CD4-positive, alpha-beta memory T cell (primary cell): ENCODE measurements at places on chromosomes 1 and 21.

DNA sequence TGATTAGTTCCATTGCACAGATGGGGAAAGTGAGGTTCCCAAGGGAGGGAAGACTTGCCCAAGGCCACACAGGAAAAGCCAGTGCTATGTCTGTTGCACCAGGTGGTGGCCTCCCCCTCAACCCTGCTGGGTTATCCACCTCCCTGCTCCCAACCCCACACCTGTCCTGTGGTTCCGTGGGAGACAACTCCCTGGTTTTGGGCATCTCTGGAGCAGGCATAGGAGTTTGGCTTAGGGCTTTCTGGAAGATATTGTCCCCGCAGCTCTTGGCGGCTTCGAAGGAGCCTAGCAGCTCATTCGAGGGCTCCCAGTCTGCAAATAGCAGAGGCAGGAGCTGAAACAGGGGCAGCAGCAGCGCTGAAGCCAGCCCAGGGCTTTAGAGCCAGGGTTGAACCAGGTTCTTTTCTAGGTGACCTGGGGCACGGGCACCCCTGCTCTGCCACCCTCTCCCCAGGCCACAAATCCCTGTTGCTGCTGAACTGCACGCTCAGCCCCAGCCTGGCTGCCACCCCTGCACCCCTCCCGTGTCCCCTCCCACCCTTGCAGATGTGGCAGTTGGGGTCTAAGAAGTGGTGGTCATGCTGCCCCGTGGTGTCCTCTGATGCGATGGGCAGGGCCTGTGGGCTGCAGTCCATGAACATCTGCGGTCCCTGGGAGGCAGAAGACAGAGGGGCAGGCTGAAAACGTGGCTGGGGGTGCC is 22.1 kb downstream of the SPOCD1 start:
- no peak for DNase-seq

DNA sequence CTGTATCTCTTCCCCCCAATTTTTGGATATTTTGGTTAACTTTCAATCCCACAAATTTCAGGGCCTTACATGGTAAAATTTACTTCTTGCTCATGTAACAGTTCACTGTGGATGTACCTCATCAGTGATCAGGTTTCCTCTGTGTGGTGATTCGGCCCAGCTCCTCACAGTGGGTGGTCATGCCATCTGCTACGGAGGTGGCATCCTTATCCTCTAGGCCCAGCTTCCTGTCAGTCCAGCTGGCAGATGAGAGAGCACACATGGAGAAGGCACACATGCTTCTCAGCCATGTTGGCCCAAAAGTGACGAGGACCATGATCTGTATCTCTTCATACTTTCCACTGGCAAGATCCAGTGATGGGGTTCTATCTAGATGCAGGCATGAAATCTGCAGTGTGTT is 27.2 kb downstream of the PCBP3 start:
- no peak for DNase-seq

- no peak for DNase-seq
These were observed 50.7 kb downstream of the SYT14 start for GRCh38 chr1:209988706-209989105.

- no peak for DNase-seq
These were observed 5.8 kb upstream of the LORICRIN start for GRCh38 chr1:153253693-153254092.

GRCh38 chr1:7940745-7941436 is at the start of gene TNFRSF9:
TNFRSF9 (minus strand) TSS chr1:7940839; CDS start chr1:7939994, 845 bp downstream.
- DNase-seq, result no peak

DNA sequence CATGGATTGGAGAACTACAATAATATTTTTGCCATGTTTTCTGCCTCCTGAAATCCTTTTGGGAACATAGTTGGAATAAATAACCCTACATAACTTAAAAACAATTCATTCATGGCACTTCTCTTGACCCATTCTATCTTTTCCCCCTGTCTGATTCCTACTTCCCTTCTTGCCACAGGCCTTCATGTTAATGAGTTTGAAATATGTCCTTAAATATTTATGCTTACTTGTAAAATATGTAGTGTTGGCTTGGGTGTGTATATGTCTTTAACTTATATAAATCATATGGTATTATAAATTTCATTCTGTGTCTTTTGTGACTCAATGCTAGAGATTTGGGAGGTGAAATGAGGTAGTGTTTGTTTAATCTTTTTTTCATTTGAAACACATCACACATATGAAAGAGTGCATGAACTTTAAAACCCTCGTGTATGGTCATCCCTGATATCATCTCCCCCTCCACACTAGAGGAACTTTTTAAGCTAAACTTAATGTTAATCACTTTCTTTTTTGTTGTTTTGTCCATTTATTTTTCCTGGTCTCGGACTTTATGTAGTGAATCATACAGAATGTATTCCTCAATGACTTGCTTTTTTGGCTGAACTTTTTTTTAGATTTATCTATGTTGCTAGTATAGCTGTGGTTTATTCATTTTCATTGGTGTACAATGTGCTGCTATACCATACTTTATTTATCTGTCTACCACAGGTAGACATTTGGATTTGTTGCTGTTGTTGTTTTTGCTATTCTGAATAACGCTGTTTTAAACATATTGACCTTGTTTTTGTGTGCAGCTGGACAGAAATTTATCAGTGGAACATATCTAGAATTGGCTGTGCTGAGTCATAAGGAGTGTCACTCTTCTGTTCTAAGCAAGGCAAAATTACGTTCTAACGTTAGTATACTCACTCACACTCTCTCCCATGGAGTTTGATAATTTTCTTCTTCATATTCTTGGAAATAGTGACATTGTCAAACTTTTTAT is 441.6 kb downstream of the PLPP3 start:
- DNase-seq, result no peak

DNA sequence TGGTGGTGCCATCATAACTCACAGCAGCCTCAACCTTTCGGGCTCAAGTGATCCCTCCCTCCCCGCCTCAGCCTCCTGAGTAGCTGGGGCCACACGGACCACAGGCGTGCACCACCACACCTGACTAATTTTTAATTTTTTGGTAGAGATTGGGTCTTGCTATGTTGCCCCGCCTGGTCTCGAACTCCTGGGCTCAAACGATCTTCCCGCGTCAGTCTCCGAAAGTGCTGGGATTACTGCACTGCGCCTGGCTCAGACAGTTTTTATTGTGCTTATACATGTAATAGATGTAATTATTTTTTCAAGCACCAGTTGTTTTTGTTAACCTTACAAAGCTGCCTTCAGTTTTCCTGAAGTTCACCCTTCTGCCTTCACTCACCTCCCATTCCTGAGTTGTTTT is 38.0 kb upstream of the HMGN1 start:
- no peak for DNase-seq

- no peak for DNase-seq
These were observed 205.8 kb upstream of the DUSP10 start for GRCh38 chr1:221947731-221948130.

DNA sequence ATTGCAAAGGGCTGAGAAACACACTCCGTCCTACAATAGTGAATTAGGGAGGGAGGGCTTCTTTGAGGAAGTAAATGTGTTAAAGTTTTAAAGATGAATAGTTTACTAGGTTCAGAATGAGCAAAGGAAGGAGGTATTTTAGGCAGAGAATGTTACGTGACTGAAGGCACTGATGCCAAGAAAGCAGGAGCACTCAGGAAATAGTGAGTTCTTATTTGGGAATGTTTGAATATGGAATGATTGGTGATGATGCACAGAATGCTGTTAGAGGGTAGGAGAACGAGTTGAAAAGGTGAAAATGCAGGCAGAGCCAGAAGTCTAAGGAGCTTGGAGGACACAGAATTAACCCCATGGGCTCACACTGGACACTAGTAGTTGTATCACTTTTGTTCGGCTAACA is 108.0 kb downstream of the NRIP1 start:
- no peak for DNase-seq

DNA sequence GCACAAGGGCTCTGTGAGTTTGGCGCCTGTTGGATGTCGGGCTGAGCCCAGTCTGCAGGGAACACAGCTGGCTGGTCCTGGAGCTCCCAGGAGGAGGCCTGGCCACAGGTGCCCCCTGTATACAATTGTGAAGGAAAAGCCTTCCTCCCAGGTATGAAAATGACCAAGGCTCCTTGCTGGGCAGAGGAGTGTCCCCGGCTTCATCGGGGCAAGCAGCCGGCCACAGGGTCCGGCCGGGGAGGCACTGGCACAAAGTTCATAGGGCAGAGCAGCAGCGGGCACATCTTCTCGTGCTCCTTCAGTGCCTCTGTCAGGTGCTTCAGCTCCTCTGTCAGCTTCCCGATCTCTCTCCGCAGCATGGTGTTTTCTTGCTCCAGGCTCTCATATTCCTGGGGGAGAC is 13.0 kb downstream of the BATF3 start:
- DNase-seq, result no peak

DNA sequence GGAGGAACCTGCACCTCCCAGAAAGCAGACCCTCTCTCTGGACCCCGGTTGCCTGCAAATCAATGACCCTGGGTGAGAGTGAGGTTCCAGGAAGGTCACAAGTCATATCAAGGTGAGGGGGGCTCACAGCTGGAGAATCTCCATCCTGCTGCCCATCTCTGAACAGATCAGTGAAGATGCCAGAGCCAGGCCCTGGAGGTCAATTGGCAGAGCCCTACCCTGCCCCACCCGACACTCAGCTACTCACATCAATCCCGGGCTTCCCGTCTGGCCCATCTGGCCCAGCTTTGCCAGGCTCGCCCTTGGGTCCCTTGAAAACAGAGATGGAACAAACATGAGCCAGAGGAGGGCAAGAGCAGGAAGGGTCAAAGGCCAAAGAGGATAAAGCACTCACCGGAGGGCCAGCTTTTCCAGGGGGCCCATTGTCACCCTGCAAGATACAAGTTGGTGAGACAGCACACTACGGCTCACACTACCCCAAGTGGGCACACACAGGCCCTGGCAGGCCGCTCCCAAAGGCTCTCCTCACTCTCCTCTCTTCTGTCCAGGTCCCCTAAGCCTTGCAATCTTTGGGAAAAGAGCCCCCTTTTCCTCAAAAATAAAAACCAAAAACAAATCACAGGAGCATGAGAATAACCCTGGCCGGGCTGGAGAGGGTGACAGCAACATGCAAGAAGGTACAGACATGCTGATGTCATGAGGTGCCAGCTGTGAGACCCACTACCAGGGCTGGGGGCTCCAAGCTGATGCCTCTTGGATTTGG is 2.9 kb downstream of the COL9A2 start:
- no peak for DNase-seq

- no peak for DNase-seq
These were observed 106.4 kb downstream of the CTH start for GRCh38 chr1:70517444-70517843.
